Suprapubic skin (tissue), 4 donors: ENCODE measurements at places on chromosomes 7 and 10. TPM values are rescaled to one million over a fixed set of nuclear protein-coding genes. Genes with fewer than 3 reads are reported as not detected.

OR2A42 gene
- 0.56 TPM for total RNA-seq

DNA sequence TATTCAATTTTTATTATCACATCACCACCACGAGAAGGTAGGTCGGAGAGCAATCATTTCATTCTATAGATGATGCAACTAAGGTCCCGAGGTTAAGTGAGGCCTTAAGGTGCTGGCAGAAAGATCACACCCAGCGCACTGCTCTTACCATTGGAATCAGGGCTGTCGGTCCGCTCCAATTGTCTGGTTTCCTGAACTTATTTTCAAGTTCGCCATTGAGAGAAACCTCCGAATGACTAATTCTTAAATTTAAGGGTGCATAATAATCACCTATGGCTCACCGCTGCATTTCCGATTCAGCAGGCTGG is 625 bp upstream of the GSTO2 start:
- DNase-seq: no peak

- DNase-seq: no peak
These were observed 83.0 kb upstream of the LRRTM3 start for GRCh38 chr10:66842867-66843266.

DNA sequence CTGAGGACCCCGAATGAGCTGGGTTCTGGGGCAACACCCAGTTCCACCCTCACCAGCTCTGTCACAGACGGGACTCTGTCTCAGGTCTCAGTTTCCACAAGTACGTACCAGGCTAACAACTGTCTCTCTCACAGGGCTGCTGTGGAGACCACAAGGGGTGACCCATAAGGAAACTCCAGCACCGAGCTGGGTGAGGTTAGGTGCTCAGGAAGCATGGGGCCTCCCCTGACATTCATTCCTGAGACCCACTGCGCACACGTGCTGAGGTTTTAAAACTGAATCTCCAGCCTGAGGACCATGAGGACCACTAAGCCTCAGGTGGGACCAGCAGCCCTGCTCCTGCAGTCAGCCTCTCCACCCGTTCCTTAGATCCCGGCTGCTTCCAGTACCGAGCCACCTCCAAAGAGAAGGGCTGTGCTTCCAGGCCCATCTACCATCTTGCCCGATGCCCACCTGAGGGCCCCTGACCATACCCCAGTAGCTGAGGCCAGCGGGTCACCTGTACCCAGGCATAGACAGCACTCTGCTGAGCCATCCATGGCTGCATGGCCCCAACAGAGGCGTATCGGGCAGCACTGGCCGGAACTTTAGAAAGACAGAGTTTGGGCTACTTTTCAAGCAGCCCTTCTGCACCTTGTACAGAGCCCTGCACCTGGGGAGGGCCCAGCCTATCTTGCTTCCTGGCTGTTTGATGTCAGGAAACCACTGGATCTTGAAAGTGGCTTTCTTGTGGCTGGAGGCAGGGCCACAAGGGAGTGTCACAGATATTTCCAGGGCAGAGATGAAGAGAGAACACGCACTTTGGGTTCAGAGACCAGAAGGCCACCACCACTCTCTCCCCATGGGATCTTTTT is 18.7 kb downstream of the HSPA12A start:
- DNase-seq: no peak

DNA sequence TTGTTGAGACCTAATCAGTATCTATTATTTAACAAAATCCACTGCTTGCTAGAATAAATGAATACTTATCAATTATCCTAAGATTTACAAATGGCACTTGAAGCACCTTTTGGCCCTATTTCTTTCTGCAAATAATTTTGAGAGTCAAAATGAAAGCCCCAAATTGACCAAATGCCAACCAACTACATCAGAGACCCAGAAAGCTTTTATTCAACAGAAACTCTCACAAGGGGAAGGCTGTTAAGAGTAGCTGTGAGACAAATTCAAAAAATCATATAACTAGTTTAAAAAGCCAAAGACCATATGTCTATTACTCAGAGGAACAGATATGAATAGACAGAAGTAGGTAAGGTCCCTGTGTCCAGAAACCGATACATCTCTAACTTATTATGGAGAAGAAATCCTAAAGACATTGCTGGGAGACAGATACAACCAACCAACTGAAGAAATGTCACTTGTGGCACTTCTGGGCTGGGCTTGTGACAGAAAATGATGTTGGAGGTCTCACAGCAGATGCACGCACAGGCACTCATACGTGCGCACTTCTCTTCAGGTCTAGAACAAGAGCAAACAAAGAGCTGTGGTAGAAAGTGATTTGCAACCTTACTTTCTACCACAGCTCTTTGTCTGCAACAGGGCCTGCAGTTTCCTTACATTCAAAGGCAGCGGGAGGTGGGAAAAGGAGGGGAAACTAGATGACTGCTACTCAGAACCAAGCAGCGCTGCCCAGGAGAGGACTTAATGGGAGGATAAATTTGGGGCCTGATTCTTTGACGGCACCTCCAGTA is 58.6 kb upstream of the KCNIP2 start:
- no peak for DNase-seq

LIPN gene
- 42.8 TPM for total RNA-seq

GRCh38 chr7:139731802-139732470 is 45.9 kb downstream of the HIPK2 start:
- peak; percentile 95 for DNase-seq

OR13A1 gene
- not detected for total RNA-seq

HECW1 gene
- not detected for total RNA-seq
